ENCODE measurements at places on chromosomes 3 and 15. TPM values are rescaled to one million over a fixed set of nuclear protein-coding genes. Genes with fewer than 3 reads are reported as not detected.

The THSD4 gene
- total RNA-seq = not detected

The GHRL gene
- 0.69 TPM for total RNA-seq

The UBA3 gene
- 111 TPM for total RNA-seq

DNA sequence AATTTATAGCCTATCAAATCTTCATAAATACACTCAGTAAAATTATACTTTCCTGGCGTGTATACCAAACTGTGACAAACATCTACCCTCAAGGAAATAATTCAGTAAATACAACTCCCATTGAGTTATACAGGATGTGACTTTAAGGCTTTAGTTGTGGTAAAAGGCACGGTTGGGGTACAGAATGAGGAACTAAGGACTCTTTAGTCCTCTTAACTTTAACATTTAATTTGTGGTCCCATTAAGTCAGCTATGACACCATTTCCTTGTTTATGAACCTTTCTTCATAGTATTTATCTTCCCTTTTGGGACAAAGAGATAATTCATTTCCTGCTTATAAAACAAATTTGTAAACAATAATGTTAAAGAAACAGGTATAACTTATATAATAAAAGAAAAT, 30.2 kb downstream of the IFT80 start:
- H3K4me1 ChIP-seq = no peaks in the 10 kb centered on the region
- peaks cover 7% of the 10 kb centered on the region for H3K36me3 ChIP-seq
- H3K27ac ChIP-seq = no peak overlapping the region
- DNase-seq = no peak

DNA sequence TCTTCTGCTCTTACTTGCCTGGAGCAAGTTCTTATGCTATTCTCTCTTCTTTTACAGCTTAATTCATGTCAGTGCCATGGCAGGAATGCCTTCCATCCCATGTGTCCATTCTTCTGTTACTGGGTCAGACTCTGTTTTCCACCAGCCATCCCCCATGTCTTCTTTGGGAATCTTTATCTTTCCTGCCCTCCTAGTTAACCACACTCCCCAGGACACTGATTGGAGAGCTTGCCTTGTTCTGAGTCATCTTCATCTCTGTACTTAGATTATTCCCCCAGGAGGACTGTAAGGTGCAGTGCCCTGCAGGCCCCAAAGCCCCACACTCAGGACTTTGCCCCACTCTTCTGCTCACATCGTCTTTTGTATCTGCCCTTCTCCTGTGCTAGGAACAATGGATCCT, 3.6 kb downstream of the ABHD17C start:
- H3K36me3 ChIP-seq = no peaks in the 10 kb centered on the region
- no peak for DNase-seq

DNA sequence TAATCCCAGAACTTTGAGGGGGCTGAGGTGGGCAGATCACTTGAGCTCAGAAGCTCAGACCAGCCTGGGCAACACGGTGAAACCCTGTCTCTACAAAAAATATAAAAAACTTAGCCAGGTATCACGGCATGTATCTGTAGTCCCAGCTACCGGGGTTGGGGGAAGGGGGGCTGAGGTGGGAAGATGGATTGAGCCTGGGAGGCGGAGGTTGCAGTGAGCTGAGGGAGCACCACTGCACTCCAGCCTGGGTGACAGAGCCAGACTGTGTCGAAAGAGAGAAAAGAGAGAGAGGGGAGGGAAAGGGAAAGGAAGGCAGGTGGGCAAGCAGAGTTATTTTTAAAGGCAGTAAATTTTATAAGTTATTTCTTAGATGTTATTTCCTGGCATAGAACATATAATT, 368.1 kb downstream of the ULK4 start:
- H3K4me3 ChIP-seq = no peak overlapping the region
- DNase-seq = no peak
- no peaks in the 10 kb centered on the region for H3K36me3 ChIP-seq
- peaks cover 8% of the 10 kb centered on the region for H3K4me1 ChIP-seq

DNA sequence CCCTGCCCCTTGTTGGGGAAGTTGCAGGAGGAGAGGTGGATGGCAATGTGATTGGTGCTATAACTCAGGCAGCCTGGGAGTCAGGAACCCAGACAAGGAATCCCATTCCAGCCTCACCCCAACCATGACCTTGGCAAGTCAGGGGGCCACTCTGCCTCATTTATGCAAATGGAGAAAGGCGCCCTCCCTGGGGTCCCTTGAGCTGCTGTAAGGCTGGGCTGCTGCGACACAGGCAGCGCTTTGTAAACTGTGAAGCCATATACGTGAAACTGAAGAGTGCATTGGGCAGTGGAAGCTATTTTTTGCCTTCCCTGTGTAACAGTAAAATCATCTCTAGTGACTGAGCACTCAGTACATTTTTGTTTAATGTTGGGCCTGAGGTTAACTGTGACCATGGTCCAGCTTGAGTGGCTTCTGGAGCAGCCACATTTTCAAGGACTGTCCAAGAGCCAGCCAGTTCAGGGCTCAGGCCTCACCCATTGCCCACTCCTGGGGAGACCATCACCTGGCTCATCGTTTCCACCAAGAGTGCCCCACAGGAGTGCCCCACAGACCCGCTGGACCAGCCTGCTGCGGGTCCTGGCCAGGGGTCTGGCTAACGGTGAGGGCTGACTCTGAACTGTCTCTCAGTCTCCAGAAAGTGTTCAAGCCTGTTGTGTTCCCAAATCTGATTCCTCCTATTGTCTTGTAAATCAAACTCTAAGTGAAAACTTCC, 27.9 kb downstream of the KIF7 start:
- H3K27ac ChIP-seq = no peak overlapping the region
- H3K4me3 ChIP-seq = no peak overlapping the region
- no peaks in the 10 kb centered on the region for H3K36me3 ChIP-seq
- no peak for DNase-seq
- no peaks in the 10 kb centered on the region for H3K4me1 ChIP-seq
- no peaks in the 10 kb centered on the region for H3K27me3 ChIP-seq

GRCh38 chr3:153192327-153192726, 30.3 kb downstream of the RAP2B start:
- no peak for DNase-seq
- H3K27me3 ChIP-seq = no peaks in the 10 kb centered on the region
- H3K4me1 ChIP-seq = no peaks in the 10 kb centered on the region
- no peak overlapping the region for H3K4me3 ChIP-seq

- H3K4me3 ChIP-seq = no peak overlapping the region
- peaks cover 11% of the 10 kb centered on the region for H3K27me3 ChIP-seq
- DNase-seq = no peak
- peaks cover 12% of the 10 kb centered on the region for H3K36me3 ChIP-seq
These were observed 191.3 kb downstream of the LPP start for GRCh38 chr3:188345223-188345622.

GRCh38 chr3:103319912-103320311, 885.1 kb downstream of the ZPLD1 start:
- H3K4me3 ChIP-seq = no peak overlapping the region
- no peaks in the 10 kb centered on the region for H3K4me1 ChIP-seq

GRCh38 chr15:77396692-77397091, 23.2 kb downstream of the PEAK1 start:
- H3K4me1 ChIP-seq = peaks cover 26% of the 10 kb centered on the region
- no peaks in the 10 kb centered on the region for H3K27me3 ChIP-seq
